H9 (cell line): ENCODE measurements at places on chromosomes 1 and 21. TPM values are rescaled to one million over a fixed set of nuclear protein-coding genes. Genes with fewer than 3 reads are reported as not detected.
A peak's percentile ranks its signal among the peaks of the same experiment; 100 is the strongest.

GRCh38 chr1:36175137-36176095, 19.5 kb downstream of the MAP7D1 start:
- no peaks in the 10 kb centered on the region for H3K27me3 ChIP-seq
- H3K27ac ChIP-seq, result no peak overlapping the region
- peak; percentile 48 for DNase-seq
- H3K4me1 ChIP-seq, result peaks cover 5% of the 10 kb centered on the region; the same call in 1 of the 2 replicates
- no peak overlapping the region for H3K4me3 ChIP-seq

GRCh38 chr1:23791516-23792047, 637 bp downstream of the LYPLA2 start:
- no peak overlapping the region for H3K27ac ChIP-seq
- peaks cover 18% of the 10 kb centered on the region for H3K36me3 ChIP-seq
- peak; percentile 82 for DNase-seq
- no peaks in the 10 kb centered on the region for H3K4me1 ChIP-seq
- no peaks in the 10 kb centered on the region for H3K27me3 ChIP-seq

GRCh38 chr1:77876884-77877283, 11.5 kb upstream of the NEXN start:
- no peak for DNase-seq
- H3K27ac ChIP-seq, result no peak overlapping the region
- no peaks in the 10 kb centered on the region for H3K4me1 ChIP-seq
- no peaks in the 10 kb centered on the region for H3K27me3 ChIP-seq

Gene PDPN
- total RNA-seq, result 199 and 205 TPM in 2 replicates

Gene SLC9C2
- total RNA-seq, result not detected in 2 replicates
